CD4-positive, alpha-beta T cell treated with Interleukin-4 for 4 hours (primary cell): ENCODE measurements at places on chromosomes 1 and 21.

DNA sequence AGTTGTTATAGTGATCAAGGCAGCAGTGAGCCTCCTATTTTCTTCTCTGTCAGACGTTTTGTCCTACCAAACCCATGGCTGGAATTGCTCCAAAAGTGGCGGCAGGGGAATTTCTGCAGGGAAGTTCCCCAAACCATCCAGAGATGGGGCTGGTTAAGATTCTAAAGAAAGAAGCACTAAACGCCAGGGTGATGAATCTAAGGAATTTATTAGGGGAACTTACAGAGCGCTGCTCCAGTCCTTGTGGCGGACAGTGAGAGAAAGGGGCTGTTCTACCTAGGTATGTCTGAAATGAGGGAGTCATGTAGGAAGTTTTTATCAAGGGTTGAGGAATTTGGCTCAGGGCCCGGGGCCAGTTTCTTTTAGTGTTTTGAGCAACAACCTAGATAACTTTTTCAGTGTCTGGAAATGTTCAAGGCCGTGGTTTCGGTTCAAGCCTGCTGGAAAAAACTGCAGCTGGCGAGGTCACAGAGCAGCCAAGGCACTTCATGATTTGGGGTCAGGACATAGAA, 222.4 kb upstream of the B3GALT2 start:
- DNase-seq, result no peak

GRCh38 chr1:197444755-197445154, 176.7 kb downstream of the CRB1 start:
- DNase-seq, result no peak

DNA sequence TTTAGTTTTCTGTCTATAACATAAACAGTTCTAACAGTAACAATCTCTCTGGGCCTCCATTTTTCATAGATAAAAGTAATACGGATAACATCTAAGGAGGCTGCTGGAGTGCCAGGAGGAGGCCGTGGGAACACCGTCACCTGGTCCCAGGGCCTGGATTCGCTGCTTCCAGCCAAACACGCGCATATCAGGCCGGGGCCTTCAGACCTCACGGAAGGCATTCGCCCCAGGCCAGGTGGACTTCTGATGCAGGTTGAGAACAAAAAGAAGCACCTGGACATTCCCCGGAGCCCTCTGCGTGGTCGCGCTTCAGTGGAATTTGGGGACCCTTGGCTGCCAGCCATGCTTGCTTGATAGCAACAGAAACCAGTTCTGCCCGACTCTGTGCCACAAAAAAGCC, 113.1 kb upstream of the GUCA2B start:
- no peak for DNase-seq

DNA sequence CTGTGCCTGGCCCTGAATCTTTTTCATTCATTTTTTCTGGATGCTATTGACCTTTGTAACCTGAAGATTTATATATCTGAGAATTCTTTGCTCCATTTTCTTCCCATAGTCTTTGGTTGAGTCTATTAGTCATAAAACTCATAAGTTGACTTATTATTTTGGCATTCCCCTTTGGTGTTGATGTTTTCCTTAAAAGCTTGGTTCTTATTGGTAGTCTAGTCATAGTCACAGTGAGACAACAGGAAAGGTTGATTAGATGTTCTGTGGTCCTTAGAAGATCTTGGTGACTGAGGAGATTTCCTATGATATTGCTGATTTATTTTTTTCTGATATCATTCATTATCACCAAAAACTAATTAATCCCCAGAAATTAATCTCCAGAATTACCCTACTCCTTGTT, 86.2 kb downstream of the PTPRC start:
- no peak for DNase-seq

DNA sequence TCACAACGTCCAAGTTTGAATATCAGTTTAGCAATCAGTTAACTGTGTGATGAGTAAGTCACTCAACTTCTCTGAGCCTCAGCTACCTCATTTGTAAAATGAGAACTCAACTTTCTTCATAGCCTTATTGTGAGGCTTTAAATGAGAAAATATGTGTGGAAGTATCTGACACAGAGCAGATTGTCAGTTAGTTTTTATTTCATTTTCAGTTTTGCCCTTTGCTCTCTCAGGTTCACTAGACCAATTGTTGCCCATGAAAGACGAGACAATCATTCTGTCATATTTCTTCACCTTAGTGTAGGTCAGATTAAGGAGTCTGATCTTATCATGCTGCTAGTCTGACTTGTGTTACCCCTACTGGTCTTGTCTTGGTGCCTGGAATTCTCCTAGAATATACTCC, 232.8 kb upstream of the PTBP2 start:
- no peak for DNase-seq

- DNase-seq, result no peak
Measured at GRCh38 chr21:44426663-44427191, 28.6 kb upstream of the LRRC3 start.

- no peak for DNase-seq
Measured at GRCh38 chr21:42861848-42862400, 17.4 kb downstream of the WDR4 start.

DNA sequence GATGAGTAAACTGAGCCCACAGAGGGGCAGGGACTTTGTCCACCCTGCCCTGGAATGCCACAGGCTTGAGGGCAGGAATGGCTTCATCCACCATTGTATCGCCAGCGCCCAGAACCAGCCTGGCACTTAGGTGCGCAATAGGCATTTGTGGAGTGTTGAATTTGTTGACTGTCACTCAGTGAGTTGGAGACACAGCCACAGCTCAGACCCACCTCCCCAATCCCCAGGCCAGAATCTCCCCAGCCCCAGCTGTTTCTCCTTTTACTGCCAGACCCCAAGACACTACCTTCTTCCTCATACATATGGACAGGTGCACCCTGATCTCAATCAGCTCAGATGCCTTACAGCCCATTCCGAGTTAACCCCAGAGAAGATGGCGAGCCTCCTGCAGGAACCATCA, 674.5 kb downstream of the MATN1 start:
- DNase-seq, result no peak

GRCh38 chr1:87714278-87714677, 385.6 kb downstream of the LMO4 start:
- no peak for DNase-seq

DNA sequence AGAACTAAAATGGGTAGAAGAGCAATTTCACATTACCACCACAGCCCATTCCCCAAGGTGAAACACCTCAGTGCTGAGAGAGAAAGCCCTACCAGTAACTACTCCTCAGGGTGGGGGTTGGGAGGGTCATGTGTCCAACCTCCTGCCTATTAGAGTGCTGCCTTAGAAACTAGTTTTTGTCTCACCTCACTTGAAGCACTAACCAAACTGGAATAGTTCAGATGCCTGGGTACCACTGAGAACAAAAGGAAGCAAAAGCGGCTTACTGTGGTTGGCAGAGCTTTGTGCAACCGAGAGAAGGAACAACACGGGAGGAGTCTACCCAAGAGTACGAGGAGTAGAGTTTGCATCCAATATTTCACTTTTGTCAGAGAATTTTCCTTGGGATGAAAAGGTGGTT, 1207.5 kb upstream of the ADGRL2 start:
- no peak for DNase-seq

DNA sequence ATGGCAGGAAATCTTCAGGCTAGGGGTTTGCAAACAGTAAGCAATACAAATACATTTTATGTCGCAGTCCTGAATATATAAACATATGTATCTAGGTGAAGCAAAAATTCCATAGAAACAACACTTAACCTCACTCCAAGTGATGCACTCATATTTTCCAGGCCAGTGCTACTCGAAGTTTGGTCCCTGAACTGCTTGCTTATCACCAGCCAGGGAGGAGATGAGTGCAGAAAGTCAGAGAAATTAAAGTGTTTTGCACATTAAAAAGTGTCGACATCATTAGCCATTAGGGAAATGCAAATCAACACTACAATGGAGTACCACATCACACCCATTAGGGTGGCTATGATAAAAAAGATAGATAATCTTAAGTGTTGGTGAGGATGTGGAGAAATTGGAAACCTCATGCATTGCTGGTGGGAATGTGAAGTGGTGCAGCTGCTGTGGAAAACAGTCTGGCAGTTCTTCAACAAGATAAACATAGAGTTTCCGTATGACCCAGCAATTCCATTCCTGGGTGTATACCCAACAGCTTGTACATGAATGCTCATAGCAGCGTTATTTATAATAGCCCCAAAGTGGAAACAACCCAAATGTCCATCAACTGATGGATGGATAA, 70.5 kb upstream of the CSF1 start:
- no peak for DNase-seq

- no peak for DNase-seq
Measured at GRCh38 chr1:33738536-33738935, 125.3 kb upstream of the HMGB4 start.

GRCh38 chr1:207866471-207867135, 44.3 kb downstream of the CD34 start:
- peak; percentile 40 for DNase-seq

DNA sequence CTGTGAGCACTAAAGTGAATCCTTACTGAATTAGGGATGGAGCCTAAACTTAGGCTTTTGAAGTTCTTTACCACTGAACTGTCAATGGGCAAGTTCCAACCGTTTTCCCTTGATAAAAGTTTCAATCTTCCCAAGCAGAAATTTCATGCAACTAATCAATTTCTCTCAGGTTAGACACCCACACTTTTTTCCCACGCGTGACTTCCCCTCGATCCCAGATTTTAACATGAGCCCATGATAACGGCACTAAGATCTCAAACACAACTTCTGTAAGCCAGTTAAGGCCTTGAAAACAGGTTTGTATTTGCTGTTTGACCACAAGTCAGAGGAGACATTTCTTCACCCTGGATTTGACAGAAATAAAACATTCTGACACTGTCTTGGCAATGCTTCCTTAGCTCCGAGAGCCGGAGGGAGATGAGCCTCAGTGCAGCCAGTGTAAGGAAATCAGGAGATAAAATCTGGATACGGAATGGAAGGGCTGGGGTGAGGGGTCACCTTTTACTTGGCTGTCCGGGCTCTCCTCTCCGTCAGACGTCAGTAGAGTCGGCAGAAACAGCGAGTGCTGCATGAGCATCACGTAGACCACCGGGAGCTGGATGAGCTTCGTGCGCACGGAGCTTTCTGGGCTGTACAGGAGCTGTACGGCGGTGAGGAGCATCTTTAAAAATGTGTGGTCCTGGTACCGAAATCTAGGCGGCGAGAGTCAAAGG, 39.7 kb downstream of the MRAP start:
- no peak for DNase-seq

DNA sequence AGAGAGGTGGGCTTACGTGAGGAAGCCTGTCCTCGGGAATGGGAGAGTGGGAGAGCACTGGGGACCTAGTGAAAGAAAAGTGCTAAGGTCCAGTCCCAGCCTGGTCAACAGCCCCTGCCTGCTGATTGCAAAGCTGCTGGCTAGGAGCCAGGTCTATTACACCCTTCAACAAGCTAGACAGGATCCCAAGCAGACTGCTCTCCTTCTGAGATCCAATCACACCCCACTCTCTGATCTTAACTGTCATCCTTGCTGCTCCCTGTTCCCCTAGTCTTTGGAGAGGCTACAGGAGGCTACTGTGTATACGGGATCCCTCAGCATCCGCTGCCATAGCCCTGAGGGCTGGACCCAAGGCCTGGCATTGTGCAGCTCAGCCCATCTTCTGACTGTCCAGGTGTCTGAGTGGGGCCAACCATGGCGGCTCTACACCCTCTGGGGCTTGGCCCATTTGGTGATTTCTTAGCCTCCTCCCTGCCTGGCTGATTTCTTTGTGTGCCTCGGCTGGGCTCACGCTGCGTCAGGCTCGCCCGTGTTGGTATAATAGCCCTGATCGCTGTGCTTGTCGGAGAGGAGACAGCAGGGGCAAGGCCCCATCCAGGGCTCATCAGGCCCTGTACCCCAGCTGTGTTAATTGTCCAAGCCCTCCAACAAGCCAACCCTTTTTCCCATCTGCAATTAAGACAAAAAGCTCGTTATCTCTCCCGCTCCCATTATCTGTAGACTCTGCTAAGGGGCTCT, 43.9 kb downstream of the NAV1 start:
- DNase-seq, result no peak

DNA sequence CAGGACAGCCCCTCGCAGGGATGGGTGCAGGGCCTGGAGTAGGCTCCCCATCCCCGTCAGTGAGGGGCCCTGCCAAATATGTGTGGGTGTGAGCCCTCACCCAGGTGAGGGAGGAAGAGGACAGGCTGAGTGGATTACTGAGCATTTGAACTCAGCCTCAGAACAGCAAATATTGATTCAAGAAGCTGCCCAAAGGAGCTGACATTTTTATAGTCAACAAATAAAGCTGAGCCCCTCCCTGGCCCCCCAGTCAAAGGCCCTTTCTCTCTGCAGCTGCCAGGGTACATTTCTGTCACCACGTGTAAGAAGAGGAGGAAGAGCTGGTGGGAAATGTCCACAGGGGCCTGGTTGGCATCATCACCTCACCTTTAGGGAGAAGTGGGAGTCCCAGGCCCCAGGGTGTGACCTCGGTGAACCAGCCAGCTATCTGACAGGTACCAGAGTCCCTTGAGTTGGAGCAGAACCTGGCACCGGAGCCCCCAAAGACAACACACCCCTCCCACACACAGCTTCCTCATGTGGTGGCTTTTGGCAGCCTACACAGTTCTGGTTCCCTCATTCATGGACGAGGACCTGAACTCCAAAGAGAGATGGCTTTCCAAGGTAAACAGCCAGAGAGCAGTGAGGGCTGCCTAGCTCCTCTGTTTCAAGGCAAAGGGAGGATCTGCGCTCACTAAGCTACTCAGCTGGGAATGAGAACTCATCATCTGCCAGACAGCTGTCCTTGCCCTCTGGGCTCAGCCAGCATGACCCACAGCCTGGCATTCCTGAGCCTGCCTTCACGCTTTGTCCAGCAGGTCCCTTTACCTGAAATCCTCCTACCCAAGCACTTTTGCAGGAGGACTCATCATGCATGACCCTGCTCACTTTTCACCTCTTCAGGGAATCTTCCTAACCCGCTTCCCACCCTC, 43.0 kb upstream of the TENT5C start:
- no peak for DNase-seq

DNA sequence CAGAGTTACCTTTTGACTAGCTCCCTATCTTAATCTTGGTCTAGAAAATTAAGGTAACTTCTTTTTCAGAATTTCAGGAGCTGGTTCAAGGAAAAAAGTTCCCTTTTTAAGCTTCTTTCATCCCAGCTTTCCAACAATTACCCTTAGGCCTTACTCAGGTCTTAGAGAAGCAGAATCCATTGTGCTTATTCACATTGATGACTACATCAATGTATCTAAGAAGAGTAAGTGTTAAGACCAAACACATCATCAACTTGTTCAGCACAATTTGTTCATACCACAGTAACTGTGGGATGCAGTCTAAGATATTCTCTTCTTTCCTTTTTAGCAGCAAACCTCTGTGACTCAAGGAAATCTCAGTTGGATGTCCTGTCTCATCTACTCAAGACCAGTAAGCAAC, 4.1 kb downstream of the MRPL9 start:
- no peak for DNase-seq

DNA sequence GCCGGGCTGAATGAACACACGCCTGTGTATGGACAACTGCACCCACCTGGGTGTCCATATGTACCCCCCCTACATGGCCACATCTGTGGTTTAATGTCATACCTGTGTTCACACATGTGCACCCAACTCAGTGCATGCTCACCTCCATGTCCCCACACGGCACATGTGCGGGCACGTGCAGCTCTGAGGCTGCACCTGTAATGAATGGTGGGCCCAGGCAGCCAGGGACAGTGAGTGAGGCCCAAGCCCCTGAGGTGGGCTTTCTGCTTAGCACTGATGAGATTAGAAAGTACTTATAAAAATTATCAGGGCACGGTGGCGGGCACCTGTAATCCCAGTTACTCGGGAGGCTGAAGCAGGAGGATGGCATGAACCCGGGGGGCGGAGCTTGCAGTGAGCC, 42.5 kb upstream of the CSF3R start:
- DNase-seq, result no peak
